ENCODE measurements at places on chromosomes 16 and 17. TPM values are rescaled to one million over a fixed set of nuclear protein-coding genes. Genes with fewer than 3 reads are reported as not detected.

Gene GDPD3
- 2.5 TPM for total RNA-seq

Gene STX1B
- 4.4 TPM for total RNA-seq

DNA sequence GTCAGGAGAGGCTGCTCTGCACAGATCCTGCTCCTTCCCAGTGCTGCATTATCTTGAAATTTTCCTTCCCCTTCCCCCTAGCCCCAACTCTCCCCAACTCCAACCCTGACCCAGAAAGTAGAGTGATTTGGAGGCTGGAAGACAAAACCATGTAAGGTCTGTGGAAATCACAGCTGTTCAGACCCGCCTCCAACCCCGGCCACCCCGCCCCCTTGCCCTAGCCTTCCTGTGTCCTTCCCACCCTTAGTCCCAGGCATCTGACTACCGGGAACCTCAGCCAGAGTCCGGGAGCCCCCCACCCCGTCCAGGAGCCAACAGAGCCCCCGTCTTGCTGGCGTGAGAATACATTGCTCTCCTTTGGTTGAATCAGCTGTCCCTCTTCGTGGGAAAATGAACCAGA lies at the start of gene AOC3:
Gene AOC3 (plus strand): TSS at position 246 of the 400 bp plus-strand sequence. CDS start 145 bp downstream, at position 391.
- no peaks in the 10 kb centered on the region for H3K27me3 ChIP-seq
- H3K27ac ChIP-seq = peak within 1 kb of the TSS; percentile 94
- peak; percentile 89 for DNase-seq

DNA sequence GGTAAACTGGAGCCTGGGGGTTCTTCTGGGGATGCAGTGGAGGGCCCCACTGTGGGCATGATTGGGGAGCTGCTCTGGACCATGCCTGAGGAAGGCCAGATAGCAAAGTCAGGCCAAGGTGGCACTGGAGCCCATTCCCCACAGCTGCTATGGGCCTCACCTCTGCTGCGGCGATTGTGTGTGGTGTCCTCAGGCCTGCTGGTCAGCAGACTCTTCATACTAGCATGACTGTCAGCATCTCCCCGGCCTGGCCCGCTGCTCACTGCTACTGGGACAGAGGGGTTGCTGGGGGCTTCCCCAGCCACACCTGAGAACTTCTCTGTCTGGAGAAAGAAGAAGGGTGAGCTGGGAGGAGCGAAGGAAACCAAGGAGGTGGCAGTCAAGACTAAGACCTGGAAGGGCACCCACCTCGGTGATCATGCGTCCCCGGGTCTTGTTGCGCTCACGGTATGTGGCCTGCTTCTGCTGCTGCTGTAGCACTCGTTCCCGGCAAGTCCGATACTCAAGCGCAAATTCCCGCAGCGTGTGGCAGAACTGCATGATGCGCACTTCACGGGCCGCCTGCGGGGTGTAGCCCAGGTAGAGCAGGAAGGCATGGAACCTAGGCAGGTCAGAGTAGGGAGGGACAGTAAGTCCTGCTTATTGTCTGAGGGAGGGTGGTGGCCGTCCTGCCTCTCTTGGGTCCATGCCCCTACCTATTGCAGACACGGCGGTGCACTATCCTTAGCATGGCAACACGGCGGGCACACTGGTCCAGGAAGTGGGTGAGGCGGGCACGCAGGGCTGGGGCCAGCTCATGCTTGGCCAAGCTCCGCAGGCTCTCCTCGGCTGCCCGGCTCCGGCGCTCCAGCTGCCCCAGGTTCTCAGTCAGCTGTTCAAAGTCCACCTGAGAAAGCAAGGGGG lies 3.2 kb downstream of the TMEM208 start:
- H3K27me3 ChIP-seq = no peaks in the 10 kb centered on the region
- peaks cover 64% of the 10 kb centered on the region for H3K36me3 ChIP-seq
- H3K4me1 ChIP-seq = peaks cover 26% of the 10 kb centered on the region
- no peak for DNase-seq
- H3K4me3 ChIP-seq = no peak overlapping the region

GRCh38 chr17:4986951-4987766 lies at the start of gene CAMTA2:
Gene CAMTA2, minus strand, starts transcription at chr17:4987675. Its CDS starts 1,453 bp downstream, at chr17:4986222.
- H3K4me3 ChIP-seq = peak within 1 kb of the TSS; percentile 81
- H3K4me1 ChIP-seq = no peaks in the 10 kb centered on the region
- peak; percentile 95 for DNase-seq
- H3K27ac ChIP-seq = peak within 1 kb of the TSS; percentile 96
- H3K27me3 ChIP-seq = no peaks in the 10 kb centered on the region

Data from sigmoid colon (tissue), 7 donors.